ENCODE measurements at places on chromosomes 5 and 9.

DNA sequence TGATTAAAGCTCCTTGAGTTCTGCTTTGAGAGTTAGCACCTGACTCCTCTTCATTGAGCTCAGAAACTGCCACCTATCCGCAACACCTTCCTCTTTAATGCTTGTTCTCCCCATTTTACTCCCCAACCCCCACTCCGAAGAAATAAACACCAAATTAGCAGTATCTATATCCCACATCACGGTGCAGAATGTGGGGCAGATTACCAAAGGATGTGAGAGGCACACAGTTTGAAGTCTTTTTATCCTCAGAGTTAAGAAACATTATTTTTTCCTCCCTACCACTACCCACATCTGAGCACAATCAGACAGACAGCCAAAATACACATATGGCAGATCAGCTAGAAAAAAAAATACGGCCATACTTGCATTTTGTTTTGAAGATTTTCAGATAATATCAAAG is 26.1 kb upstream of the IL7R start:
- no peak for DNase-seq

- no peak for DNase-seq
Measured at GRCh38 chr5:103057208-103058130, 62.5 kb downstream of the GIN1 start.

- no peak for DNase-seq
Measured at GRCh38 chr5:22900801-22901310, 47.7 kb upstream of the CDH12 start.

GRCh38 chr5:125410537-125411070 is 664.2 kb upstream of the ZNF608 start:
- no peak for DNase-seq

DNA sequence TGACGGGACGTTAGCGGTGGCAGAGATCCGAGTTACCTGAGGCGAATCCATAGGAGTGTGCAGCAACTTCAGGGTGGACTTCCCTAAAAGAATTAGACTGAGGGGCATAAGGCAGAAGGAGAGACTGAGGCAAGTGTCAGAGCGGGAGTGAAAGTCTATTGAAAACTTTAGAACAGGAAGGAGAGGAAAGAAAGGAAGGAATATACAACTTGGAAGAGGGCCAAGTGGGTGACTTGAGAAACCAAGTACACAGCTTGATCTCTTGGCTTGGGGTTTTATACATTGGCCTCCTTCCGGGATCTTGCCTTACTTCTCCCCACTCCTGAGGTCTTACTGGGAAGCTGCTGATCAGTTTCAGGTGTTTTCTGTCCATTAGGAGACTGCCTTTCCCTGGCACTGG is 84.9 kb downstream of the SNX18 start:
- no peak for DNase-seq

DNA sequence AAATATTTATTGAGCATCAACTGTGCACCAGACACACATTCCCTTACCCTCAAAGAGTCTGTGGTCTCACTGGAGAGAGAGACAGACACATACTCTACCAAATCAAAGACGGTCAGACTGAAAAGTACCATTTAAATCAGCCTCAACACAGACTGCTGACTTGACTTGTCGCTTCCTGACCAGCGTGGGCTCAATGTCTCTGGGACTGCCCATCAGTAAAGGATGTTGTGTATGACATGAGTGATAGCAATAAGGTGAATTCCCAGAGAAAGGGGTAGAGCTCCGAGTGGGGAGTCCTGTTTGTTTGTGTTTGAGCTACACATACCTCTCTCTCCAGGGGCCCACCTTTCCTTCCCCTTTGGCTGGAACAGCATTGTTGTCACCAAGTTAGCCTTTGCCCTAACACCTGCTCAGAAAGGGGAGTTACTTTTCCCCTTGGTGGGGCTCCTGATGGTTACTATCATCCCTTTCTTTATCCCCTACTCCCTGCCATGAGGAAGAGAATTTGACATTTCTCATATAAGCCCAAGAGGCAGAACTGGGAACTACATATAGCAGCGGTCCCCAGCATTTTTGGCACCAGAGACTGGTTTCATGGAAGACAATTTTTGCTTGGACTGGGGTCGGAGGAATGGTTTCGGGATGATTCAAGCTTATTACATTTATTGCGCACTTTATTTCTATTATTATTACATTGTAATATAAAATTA is 33.9 kb downstream of the NR4A3 start:
- DNase-seq, result no peak

- DNase-seq, result no peak
Measured at GRCh38 chr5:122508623-122509022, 196.6 kb downstream of the SNCAIP start.

GRCh38 chr5:5421961-5422818 is at the start of gene ICE1:
ICE1 (plus strand) TSS chr5:5422677; CDS start chr5:5422916, 239 bp downstream.
- DNase-seq, result peak; percentile 95

DNA sequence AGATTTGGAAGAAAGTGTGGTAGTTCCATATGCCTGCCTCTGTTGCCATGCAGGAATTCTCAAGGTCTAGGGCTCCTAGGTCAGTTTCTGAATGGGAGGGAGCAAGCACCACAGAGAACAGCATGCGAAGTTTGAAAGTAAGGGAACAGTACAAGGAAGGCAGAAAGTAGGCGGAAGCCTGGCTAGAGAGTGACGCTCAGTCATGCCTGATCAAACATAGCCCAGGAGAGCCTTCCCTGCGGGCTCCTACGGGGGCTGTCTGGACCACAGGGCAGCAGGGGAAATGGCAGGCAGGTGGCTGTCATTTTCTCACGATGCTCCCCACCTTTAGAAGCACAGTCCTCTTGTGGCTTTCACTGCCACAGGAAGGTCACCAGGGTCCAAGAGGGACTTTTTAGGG is 12.8 kb upstream of the STC2 start:
- no peak for DNase-seq

GRCh38 chr9:77735494-77735893 is 87.4 kb upstream of the GNA14 start:
- DNase-seq, result no peak

DNA sequence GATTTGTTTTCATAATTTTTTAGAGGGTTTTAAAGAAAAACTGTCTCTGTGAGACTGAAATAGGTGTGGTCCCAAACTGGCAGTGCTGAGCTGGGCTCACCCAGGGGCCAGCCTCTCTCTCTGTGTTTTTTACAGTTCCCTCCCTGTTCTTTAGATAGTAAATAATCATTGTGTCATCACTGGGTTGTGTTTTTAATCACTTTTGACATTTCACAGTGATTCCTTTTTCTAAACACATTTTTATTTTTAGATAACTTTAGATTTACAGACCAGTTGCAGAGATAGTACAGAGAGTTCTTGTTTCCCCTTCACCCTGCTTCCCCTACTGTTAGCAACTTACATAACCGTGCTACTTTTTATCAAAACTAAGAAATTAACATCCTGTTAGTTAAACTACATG is 44.4 kb downstream of the MAP1B start:
- no peak for DNase-seq

DNA sequence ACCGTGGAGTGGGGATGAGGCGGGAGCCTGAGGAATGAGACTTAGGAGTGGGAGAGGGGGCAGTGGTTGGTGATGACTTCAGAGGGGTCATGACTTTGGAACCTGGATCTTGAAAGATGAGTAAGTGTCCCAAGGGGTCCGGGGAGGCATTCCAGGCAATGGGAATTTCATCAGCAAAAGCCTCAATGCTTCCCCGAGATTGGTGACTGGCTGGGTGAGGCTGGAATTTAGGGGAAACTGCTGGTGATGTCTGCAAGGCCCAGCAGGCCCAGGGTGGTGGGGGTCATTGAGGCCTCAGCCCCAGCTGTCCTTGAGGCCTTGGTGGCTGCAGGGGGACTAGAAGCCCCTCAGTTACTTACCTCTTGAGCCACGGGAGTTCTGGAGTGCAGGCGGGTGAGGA is 7.5 kb downstream of the NDST1 start:
- no peak for DNase-seq

- no peak for DNase-seq
Measured at GRCh38 chr5:31186672-31187267, 6.7 kb upstream of the CDH6 start.

DNA sequence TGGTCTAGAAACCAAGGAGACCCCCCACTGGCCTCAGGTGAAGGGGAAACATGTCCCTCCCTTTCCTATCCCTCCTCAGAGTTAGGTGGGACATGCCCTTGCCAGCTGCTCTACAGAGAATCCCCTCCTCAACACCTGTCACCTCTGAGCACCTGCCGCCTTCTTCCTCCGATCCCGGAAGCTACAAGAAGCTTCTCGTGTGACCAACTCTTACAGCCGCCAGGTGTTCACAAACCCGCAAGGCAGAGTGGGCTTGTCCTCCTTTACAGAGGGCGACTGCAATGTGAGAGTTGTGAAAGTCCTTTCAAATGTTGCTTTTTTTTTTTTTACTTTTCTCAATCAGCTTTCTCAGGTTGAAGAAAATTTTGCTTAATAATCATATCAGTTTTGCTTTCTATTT is 3.7 kb upstream of the ICE1 start:
- no peak for DNase-seq

DNA sequence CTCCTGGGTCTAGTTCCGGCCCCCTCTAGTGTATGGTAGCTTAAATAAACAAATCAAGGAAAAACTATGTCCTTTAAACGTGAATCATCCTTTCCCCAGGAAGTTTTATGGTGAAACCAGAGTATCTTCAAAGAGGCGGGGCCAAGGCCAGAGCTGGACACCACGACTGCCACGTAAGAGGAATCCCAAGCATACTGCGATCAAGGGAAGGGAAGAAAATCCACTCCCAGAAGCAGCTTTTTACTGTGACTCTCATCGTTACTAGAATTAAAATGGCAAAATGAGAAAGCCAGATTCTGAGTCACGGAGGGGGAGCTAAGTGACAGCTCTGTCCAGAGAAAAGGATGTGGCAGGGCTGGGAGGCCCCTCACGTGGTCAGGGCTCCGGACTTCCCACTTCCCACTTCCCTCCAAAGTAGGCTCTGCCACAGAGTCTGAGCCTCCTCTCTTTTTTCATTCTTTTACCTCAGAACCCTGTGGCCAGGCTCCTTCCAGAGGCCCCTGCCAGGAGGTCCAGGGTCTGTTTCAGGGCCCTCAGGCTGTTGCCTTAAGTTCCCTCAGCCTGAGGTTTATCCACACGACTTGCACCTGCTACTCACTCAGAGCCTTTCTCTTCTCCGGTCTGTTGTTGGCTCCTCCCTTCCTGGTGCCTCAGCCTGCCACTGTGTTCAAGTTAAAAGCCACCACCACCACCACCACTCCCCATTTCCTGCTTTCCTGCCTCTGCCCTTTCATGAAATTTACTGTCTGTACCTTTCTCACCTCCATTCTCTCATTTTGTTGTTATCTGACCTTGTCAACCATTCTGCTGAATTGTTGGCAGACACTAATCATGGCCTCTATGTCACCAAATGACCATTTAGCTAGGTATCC is 1.4 kb upstream of the GLRX start:
- peak; percentile 68 for DNase-seq

DNA sequence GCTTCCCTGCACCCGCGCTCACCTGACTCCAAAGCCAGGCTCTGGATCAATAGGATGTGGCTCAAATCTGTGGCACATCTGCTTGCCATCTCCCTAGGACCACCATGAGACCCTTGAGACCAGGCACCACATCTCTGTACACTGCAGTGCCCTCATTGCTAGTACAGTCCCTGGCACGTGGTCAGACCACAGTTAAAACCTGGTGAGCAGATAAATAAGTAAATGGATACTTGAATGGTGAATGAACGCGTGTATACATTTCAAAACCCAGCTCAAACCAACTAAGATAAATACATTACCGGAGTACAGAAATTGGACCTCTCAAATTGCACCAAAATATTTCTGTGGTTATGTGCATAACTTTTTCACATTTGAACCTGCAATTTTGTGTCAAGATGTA is 221.2 kb upstream of the IRX4 start:
- DNase-seq, result no peak

DNA sequence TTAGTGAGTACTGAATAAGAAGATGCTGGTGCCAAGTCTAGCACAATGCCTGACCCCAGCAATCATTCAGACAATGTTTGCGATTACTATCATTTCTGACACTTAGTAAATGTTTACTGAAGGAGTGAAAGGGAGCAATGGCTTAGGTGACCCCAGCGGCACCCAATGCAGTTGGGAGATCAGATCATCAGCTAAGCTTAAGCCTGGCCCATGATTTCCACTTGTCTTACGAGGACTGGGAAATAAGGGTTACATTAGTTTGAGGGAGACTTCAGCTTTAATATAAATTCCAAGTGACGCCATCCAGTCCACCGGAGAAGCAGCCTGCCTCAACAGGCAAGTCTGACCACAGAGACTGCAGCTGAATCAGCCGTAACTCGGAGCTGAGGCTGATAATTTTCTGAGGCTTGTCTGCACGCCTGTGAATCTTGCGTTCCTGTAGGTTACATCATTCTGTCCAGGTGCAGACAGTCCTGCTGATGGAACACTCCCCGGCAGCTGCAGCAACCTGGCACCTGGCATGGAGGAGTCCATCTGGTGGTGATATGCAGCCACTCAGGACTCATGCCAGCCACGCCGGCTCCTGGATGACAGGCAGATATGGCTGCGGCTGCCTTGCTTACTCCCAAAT is 34.9 kb upstream of the FGF1 start:
- no peak for DNase-seq

GRCh38 chr9:76629205-76629990 is 134.8 kb upstream of the PCA3 start:
- no peak for DNase-seq

DNA sequence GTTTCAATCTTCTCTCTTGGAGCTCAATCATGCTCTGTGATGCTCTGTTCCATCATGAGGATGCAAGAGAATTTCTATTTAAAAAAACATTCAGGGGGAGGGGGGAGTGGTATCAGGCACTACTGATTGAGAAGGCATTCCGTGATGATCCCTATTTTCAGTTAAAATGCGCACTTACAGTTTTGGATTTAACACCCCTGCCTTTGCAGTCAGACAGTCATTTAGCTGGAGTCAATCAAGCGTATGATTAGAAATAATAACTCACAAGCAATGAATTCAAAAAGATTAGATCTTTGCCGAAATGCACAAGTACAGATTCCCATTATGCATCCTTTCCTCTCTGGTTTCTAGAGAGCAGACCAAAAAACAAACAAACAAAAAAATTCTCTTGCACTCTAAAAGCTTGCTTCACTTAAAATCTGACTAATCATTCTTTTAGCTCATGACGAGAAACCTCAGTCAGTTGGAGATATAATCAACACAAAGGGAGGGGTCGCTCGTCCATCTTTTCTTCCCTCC is 55.4 kb downstream of the EFNA5 start:
- DNase-seq, result no peak

DNA sequence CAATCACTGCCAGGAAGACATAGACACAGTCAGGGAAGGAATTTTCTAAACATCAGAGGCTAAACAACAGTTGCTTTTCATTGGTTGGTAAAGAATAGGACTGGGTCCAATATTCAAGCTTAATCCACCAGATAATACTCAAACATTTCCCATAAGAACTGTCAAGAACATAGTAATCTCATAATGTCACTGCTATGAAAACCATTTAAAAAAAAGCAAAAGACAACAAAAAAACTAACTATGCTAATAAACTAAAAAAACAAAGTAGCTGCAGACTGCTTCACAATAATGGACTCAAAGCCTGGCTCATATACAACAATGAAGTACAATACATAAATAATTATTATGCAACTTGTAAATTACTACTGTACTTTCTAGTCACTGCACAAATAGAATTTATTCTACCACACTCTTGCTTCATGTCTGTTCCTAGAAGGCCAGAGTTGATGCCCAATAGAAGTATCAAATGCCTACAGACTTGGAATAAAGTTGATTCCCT is 148.7 kb downstream of the MLLT3 start:
- DNase-seq, result no peak
